Activated naive CD8-positive, alpha-beta T cell treated with anti-CD3 and anti-CD28 coated beads, Interleukin-2, amount 10 ng/mL, durations not matched to agents 7 days and 5 days (primary cell): ENCODE measurements at places on chromosomes 12 and 14. TPM values are rescaled to one million over a fixed set of nuclear protein-coding genes. Genes with fewer than 3 reads are reported as not detected.
A peak's percentile ranks its signal among the peaks of the same experiment; 100 is the strongest.

DNA sequence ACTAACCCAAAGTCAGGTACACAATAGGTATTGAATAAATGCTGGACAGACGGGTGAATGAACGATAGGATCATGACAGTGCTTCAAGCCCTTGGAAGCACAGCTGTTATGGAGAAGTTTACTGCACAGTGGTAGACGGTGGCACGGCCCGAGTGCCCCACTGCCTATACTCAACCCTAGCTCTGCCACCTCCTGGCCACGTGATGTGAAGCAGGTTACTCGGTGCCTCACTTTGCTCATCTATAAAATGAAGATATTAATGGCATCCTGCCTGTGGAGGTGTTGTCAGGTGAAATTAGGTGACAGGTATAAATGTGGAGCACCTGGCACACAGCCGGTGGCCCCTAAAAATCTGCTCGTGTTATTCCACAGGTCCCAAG lies 5.8 kb downstream of the ASB2 start:
- H3K4me1 ChIP-seq = peaks cover 53% of the 10 kb centered on the region
- DNase-seq = peak; percentile 61
- peak overlapping the region; percentile 93 for H3K4me3 ChIP-seq
- peaks cover 8% of the 10 kb centered on the region for H3K36me3 ChIP-seq

GRCh38 chr12:11716794-11717518 lies 67.5 kb downstream of the ETV6 start:
- no peak for DNase-seq
- H3K4me3 ChIP-seq = no peak overlapping the region
- no peak overlapping the region for H3K27ac ChIP-seq
- no peaks in the 10 kb centered on the region for H3K27me3 ChIP-seq

- no peak for DNase-seq
- H3K4me1 ChIP-seq = peaks cover 2% of the 10 kb centered on the region
- H3K27me3 ChIP-seq = no peaks in the 10 kb centered on the region
- H3K4me3 ChIP-seq = no peak overlapping the region
- peaks cover 8% of the 10 kb centered on the region for H3K36me3 ChIP-seq
Observed at GRCh38 chr12:101764051-101764792, 25.0 kb upstream of the SYCP3 start.

- H3K4me1 ChIP-seq = no peaks in the 10 kb centered on the region
- H3K27me3 ChIP-seq = peaks cover 10% of the 10 kb centered on the region
- H3K36me3 ChIP-seq = no peaks in the 10 kb centered on the region
- DNase-seq = no peak
- H3K27ac ChIP-seq = no peak overlapping the region
- no peak overlapping the region for H3K4me3 ChIP-seq
Observed at GRCh38 chr12:22101749-22102243, 55.8 kb downstream of the CMAS start.

Gene ADAM20
- total RNA-seq = 0.67 TPM

Gene GNB3
- 2.6 TPM for total RNA-seq

GRCh38 chr12:43406801-43407200 lies 145.2 kb downstream of the ADAMTS20 start:
- peaks cover 1% of the 10 kb centered on the region for H3K27me3 ChIP-seq
- no peaks in the 10 kb centered on the region for H3K36me3 ChIP-seq
- H3K4me1 ChIP-seq = no peaks in the 10 kb centered on the region
- no peak overlapping the region for H3K27ac ChIP-seq
- DNase-seq = no peak

GRCh38 chr12:91940826-91941570 lies 204.6 kb downstream of the BTG1 start:
- no peak overlapping the region for H3K27ac ChIP-seq
- no peak overlapping the region for H3K4me3 ChIP-seq
- H3K4me1 ChIP-seq = no peaks in the 10 kb centered on the region
- H3K27me3 ChIP-seq = no peaks in the 10 kb centered on the region
- DNase-seq = no peak
- peaks cover 13% of the 10 kb centered on the region for H3K36me3 ChIP-seq

Gene GLT1D1
- not detected for total RNA-seq

Gene PRKAG1
- total RNA-seq = 56.6 TPM

Gene PMEL
- total RNA-seq = 0.42 TPM

GRCh38 chr12:16789204-16789790 lies 183.3 kb upstream of the LMO3 start:
- H3K4me1 ChIP-seq = no peaks in the 10 kb centered on the region
- no peak overlapping the region for H3K4me3 ChIP-seq
- no peaks in the 10 kb centered on the region for H3K36me3 ChIP-seq
- H3K27ac ChIP-seq = no peak overlapping the region
- no peak for DNase-seq

Gene MCRS1
- 83.9 TPM for total RNA-seq

- peaks cover 31% of the 10 kb centered on the region for H3K27me3 ChIP-seq
- H3K4me1 ChIP-seq = no peaks in the 10 kb centered on the region
- no peaks in the 10 kb centered on the region for H3K36me3 ChIP-seq
- DNase-seq = no peak
Observed at GRCh38 chr14:99737451-99737951, 53.4 kb downstream of the CYP46A1 start.

- H3K4me3 ChIP-seq = peak overlapping the region; percentile 68
- no peak overlapping the region for H3K27ac ChIP-seq
- peaks cover 30% of the 10 kb centered on the region for H3K4me1 ChIP-seq
- DNase-seq = no peak
Observed at GRCh38 chr12:51832354-51833107, 16.0 kb downstream of the FIGNL2 start.

DNA sequence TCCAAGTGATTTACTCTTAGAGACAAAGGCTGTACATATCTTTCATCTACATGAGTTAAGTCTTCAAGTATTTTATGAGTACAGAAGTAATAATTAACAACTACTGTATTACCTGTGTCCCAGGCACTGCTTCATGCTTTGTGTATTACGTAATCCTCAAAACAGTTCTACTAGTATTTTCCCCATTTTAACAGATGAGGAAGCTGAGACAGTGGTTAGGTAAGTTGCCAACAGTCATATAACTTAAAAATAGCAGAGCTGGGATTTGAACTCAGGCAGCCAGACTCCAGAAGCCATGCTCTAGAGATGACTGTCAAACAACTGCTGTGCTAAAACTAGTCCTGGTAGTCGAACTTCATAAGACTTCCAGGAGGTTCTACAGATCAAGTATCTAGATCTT lies 10.7 kb downstream of the TRMT5 start:
- no peak overlapping the region for H3K4me3 ChIP-seq
- H3K4me1 ChIP-seq = no peaks in the 10 kb centered on the region
- no peaks in the 10 kb centered on the region for H3K27me3 ChIP-seq
- no peak overlapping the region for H3K27ac ChIP-seq

- DNase-seq = no peak
- peaks cover 16% of the 10 kb centered on the region for H3K27me3 ChIP-seq
- no peaks in the 10 kb centered on the region for H3K36me3 ChIP-seq
- H3K27ac ChIP-seq = no peak overlapping the region
- H3K4me3 ChIP-seq = no peak overlapping the region
Observed at GRCh38 chr14:77190977-77191376, 9.4 kb downstream of the TMEM63C start.

DNA sequence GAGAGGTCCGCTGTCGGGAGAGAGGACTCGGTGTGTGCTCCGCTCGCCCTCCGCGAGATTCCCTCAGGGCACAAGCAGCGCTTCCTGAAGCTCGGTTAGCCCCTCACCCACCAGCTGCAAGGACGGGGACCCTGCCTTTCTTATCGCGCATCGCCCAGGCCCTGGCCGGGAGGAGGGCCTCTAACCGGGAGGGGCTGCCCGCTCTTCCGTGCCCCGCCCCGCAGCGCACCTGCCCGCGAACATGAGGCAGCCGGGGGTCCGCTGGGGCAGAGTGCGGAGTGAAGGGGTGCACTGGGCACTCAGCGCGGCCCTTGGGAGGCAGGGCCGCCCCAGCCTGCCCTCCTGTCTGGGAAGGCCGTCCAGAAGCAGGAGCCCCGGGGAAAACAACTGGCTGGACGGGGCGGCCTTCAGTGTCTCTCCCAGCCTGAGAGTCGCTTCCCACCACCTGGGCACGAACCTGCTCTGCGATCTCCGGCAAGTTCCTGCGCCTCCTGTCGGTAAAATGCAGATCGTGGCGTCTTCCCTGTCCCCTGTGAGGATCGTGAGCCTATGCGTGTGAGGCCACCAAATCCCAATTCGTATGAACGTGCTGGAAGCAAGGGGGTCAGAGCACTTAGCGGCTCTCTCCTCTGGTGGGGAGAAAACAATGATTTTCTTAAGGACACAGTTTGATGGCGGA lies 28.0 kb upstream of the ADIPOR2 start:
- H3K36me3 ChIP-seq = peaks cover 7% of the 10 kb centered on the region
- peak overlapping the region; percentile 73 for H3K4me3 ChIP-seq
- DNase-seq = peak; percentile 51
- H3K4me1 ChIP-seq = peaks cover 31% of the 10 kb centered on the region
- no peaks in the 10 kb centered on the region for H3K27me3 ChIP-seq
- peak overlapping the region; percentile 78 for H3K27ac ChIP-seq

DNA sequence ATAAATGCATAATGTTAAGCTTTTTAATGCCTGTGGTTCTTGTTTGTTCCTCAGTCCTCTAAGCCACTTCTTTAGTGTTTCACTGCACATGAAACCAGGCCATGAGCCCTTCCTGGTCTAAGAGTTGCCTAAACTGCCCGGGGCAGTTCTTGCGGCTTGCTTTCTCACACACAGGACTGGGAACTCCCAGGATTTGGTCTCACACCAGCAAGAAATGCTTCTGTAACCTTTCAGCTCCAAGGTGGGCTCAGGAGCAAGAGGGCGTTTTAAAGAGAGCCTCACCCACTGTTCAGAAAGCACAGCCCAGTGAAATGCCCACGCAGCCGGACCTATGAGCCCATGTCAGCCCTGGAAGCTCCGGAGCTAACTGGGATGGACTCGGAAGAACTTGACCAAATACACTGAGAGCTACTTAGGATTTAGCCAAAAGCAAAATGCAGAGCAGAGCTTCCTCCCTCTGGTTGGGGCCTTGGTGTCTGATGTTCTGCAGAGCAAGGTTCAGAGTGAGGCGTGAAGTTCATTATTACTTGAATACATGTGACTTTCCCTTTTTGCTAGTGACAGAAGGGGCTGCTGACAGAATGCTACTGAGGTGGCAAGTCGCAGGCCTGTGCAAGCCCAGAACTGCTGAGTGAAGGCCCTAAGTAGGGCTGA lies 23.4 kb downstream of the SLC25A29 start:
- H3K27me3 ChIP-seq = no peaks in the 10 kb centered on the region
- no peak overlapping the region for H3K27ac ChIP-seq
- peaks cover 4% of the 10 kb centered on the region for H3K36me3 ChIP-seq
- peaks cover 22% of the 10 kb centered on the region for H3K4me1 ChIP-seq

GRCh38 chr12:124727264-124727800 lies 136.3 kb downstream of the SCARB1 start:
- no peak overlapping the region for H3K27ac ChIP-seq
- H3K27me3 ChIP-seq = peaks cover 10% of the 10 kb centered on the region
- H3K4me1 ChIP-seq = no peaks in the 10 kb centered on the region
- DNase-seq = no peak
- no peak overlapping the region for H3K4me3 ChIP-seq

GRCh38 chr14:99181804-99182520 lies 90.0 kb downstream of the BCL11B start:
- peak; percentile 23 for DNase-seq
- peaks cover 20% of the 10 kb centered on the region for H3K36me3 ChIP-seq
- H3K4me3 ChIP-seq = peak overlapping the region; percentile 72

DNA sequence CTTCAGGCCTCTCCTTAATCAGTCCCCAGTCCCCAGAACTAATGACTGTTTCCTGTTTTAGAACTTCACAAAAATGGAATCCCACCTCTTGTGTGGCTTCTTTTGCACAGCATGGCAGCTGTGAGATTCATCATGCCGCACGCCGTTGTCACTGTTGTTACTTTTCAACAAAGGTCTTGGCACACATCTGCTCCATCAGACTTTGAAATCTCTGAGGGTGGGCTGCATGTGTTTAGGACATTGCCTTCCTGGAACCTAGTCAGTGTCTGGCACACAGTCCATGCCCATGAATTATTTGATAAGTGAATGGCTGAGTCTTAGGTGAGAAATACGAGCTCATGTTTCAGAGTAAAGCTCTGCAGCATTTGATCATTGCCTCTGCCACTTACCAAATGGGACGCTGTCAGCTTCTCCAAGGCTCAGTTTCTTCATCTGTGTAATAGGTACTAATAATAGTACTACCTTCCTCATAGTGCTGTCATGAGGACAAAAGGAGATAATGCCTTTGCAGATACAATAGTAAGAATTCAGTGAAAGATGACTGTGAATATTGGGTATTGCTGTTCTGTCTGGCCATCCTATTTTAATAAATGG lies 90.4 kb downstream of the SRRM4 start:
- H3K36me3 ChIP-seq = no peaks in the 10 kb centered on the region
- no peaks in the 10 kb centered on the region for H3K4me1 ChIP-seq
- no peaks in the 10 kb centered on the region for H3K27me3 ChIP-seq
- no peak overlapping the region for H3K4me3 ChIP-seq
- H3K27ac ChIP-seq = no peak overlapping the region
- no peak for DNase-seq

DNA sequence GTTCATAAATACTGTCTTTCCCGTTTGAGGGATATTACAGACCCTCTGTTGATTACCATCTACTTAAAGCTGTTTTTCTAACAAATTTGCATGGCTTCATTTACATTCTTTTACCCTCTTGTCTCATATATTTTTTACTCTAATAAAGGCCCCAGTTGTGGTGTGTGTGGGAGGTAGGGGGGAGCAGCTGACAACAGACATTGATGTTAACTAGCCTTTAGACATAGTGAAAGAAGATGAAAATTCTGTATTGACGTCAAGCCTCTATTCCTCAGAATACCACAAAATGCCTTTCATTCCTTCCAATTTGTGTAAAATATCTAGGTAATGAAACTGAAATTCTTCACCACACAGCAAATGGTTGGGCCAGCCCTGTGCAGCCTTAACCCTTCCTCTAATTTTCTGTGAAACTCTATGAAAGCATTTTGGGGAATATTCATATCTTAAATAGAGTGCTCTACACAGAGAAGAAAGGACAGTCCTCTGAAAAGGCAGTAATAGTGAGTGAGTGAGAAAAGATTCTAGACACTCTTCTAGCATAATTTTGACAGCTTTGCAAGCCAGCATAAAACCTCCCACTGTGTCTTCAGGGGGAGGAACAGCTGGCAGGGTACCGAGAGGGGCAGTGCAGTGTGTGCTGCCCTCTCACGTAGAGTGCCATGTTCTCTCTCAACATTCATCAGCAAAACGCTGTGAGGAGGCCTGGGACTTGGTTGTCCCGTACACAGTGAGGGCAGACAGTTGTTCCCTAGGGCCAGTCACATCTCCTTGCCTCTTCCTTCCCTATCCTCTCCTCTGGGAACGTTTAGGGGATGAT lies 20.1 kb upstream of the CERS5 start:
- no peak for DNase-seq
- no peaks in the 10 kb centered on the region for H3K36me3 ChIP-seq
- H3K4me3 ChIP-seq = peak overlapping the region; percentile 11
- H3K27me3 ChIP-seq = no peaks in the 10 kb centered on the region
- H3K27ac ChIP-seq = peak overlapping the region; percentile 66

Gene AMHR2
- total RNA-seq = not detected

Gene OR6C1
- not detected for total RNA-seq

- H3K27ac ChIP-seq = no peak overlapping the region
- peaks cover 8% of the 10 kb centered on the region for H3K4me1 ChIP-seq
- no peak overlapping the region for H3K4me3 ChIP-seq
- H3K27me3 ChIP-seq = no peaks in the 10 kb centered on the region
Observed at GRCh38 chr12:113366827-113367226, 8.4 kb downstream of the PLBD2 start.
